ENCODE measurements at places on chromosomes 1 and 21.

- peak; percentile 42 for DNase-seq
Observed at GRCh38 chr1:169484683-169485430, 887 bp downstream of the SLC19A2 start.

DNA sequence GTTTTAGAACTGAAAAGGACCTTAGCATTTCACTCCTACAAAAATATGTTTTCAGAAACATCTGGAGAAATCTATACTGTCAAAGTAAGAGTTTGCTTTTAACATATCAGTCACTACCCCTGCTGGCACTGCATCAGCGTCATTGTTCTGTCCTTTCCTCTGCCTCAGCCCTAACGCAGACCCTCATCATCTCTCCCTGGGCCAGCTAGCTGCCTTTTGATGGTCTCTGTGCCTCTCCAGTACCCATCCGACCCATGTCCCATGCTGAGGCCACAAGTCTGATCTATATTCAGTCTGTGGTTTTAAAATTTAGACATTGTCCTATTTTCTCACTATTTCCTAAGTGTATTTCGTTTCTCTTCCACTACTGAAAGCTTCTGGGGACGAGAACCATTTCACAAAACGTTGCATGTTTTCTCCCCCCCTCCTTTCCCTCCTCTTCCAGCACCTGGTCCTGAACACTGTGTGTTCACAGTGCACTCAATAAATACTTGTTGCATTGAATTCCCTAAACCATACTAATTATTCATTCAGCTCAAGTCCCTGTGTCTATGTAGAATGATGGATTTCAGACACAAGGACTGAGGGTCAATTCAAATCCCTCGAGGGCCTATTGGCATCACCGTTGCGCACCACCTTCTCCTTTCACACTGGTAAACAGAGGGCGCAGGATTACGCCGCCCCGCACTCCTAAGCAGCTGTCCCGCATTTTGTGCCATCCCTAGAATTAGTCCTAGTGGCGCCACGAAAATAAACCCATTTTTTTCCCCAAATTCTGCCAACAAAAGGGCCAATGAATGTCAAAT is 53.4 kb downstream of the CD2 start:
- DNase-seq = peak; percentile 59

GRCh38 chr1:229148743-229149142 is 122.2 kb upstream of the RAB4A start:
- no peak for DNase-seq

DNA sequence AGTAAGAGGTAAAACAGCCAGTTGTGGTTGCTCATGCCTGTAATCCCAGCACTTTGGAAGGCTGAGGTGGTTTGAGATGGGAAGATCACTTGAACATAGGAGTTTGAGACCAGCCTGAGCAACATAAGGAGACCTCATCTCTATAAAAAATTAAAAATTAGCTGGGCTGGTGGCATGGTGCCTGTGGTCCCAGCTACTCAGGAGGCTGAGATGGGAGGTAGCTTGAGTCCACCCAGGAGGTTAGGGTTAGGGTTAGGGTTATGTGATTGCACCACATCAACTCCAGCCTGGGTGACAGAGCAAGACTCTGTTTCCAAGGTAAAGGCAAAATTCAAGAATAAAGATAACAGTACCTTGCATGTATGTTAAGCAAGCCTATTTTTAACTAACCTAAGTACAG is 3.5 kb downstream of the SAMSN1 start:
- DNase-seq = no peak

- DNase-seq = peak; percentile 74
Observed at GRCh38 chr1:151196292-151196800, 2.0 kb upstream of the PIP5K1A start.

GRCh38 chr21:38955495-38955894 is 149.8 kb downstream of the ETS2 start:
- no peak for DNase-seq

- no peak for DNase-seq
Observed at GRCh38 chr1:80542231-80542630, 1258.5 kb upstream of the ADGRL2 start.

- peak; percentile 14 for DNase-seq
Observed at GRCh38 chr1:3069491-3070308, 697 bp downstream of the PRDM16 start.

- no peak for DNase-seq
Observed at GRCh38 chr1:41169066-41169798, 72.9 kb downstream of the SCMH1 start.

GRCh38 chr1:230790026-230790425 is 42.8 kb downstream of the CAPN9 start:
- no peak for DNase-seq

DNA sequence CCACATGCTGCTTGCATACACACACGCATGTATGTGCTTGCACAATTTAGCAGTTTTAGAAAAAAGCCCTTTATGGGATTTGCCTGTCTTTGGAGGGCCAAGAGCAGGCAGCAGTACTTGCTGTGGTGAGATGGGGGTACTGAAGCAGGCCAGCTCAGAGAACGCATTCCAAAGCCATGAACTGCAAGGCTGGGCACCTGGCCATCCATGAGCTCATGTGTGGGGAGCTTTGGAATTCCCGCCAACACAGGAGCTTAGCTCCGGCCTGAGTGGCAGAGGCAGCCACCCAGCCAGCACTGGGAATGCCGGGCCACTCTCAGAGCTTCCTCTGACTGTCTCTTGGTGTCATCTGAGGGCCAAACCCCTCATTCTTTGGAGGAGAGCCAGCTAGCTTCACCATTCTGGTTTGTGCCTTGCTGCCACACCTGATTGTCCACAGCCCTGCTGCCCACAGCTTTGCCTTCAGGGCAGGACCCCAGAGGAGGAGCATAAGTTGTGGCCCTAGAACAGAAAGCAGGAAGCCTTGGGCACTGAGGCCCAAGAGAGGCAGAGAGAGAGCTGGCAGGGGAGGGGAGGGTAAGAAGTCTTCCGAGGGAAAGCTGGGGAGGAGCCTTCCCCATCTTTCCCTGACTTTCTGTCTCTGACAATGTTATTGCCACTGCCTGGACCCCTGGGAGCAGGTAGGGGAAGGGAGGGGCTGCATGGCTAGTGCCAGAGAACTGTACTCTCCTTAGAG is 92.1 kb upstream of the POU3F1 start:
- DNase-seq = no peak

DNA sequence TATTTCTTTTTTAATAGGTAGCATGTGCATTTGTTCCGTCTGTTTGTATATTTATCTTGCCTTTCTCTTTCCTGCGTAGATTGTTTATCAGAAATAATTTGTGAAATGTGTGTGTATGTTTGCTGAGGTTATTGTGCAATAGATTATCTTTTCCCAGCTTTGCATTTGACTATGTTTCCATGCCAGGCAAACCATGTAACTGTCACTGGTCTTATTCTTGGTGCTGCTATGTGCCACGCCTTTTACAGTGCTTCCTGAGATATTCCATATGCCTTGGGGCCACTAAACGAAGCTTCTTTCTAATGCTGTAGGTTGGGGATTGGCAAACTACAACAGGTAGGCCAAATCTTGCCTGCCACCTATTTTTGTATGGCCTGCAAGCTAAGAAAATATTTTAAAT is 598.8 kb downstream of the PLPP3 start:
- DNase-seq = no peak

- no peak for DNase-seq
Observed at GRCh38 chr1:205162301-205162700, 40.5 kb upstream of the RBBP5 start.

DNA sequence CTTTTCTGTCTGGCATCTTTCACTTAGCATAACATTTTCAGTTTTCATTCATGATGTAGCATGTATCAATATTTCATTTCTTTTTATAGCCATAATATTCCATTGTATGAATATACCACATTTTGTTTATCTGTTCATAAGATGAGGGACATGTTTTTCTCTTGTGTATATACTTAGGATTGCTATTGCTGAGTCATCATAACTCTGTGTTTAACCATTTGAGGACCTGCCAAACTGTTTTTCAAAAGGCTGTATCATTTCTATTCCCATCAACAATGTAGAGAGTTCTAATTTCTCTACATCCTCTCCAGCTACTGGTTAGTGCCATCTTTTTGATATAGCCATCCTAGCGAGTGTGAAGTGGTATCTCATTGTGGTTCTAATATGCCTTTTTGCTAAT is 26.2 kb downstream of the MPZL1 start:
- DNase-seq = no peak

GRCh38 chr1:18722270-18722669 is 91.6 kb downstream of the PAX7 start:
- no peak for DNase-seq

- no peak for DNase-seq
Observed at GRCh38 chr1:8985915-8986813, 40.1 kb downstream of the SLC2A7 start.

DNA sequence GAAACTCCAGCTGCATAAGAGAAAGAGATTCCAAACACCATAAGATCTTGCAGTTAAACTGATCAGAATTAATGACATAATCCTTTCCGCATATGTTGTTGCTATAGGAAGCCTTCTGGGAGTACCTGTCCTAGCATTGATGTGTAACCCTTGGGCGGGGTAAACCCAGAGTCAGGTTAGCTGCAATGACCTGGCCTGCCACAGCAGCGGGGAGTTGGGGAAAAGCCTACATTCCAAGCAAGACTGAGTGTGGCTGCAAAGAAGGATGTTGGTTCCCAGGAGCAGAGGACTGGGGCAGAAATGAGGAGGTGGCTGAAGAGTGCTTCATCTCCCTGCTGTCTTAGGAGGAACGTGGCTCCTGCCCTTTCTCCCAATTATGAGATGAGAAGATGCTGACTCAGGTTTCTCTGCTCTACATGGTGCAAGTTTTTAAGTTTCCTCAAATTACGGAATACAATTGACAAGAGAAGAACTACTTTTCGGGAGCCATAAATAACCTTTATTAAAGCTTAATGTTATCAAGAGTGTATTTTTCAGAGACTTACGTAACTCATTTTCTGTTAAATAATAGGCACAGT is 142.1 kb downstream of the RYR2 start:
- no peak for DNase-seq

DNA sequence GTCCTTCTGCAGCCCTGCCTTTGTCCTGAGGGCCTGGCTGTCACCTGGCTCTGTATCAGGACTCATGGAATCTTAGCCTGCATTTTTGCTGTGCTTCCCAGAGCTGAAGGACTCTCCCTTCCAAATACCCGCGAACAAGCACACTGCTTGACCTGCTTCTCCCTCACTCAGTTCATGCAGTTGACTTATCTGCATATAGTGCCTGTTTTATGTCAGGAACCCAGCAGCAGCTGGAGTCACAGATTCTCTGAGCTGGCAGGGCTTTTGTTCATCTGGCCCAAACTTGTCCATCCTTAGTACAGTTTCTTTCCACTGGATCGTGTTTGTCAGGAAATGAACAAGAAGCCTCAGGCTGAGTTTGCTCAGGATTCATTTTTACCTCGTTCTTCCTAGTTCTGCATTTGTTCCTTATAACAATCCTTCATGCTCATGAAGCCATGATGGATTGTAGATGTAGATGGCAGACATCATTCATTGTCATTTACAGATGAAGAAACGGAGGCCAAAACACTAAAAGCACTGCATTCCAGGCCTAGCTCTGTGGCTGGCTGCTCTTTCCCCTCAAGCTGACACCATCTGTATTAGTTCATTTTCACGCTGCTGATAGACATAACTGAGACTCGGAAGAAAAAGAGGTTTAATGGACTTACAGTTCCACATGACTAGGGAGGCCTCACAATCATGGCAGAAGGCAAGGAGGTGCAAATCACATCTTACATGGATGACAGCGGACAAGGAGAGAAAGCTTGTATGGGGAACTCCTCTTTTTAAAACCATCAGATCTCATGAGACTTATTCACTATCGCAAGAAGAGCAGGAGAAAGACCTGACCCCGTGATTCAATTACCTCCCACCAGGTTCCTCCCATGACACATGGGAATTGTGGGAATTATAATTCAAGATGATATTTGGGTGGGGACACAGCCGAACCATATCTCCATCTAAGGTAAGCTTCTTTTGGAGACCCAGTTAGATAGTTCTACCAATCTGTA is 150.9 kb downstream of the HIVEP3 start:
- DNase-seq = no peak

GRCh38 chr1:223126741-223127140 is 16.3 kb downstream of the TLR5 start:
- DNase-seq = no peak

DNA sequence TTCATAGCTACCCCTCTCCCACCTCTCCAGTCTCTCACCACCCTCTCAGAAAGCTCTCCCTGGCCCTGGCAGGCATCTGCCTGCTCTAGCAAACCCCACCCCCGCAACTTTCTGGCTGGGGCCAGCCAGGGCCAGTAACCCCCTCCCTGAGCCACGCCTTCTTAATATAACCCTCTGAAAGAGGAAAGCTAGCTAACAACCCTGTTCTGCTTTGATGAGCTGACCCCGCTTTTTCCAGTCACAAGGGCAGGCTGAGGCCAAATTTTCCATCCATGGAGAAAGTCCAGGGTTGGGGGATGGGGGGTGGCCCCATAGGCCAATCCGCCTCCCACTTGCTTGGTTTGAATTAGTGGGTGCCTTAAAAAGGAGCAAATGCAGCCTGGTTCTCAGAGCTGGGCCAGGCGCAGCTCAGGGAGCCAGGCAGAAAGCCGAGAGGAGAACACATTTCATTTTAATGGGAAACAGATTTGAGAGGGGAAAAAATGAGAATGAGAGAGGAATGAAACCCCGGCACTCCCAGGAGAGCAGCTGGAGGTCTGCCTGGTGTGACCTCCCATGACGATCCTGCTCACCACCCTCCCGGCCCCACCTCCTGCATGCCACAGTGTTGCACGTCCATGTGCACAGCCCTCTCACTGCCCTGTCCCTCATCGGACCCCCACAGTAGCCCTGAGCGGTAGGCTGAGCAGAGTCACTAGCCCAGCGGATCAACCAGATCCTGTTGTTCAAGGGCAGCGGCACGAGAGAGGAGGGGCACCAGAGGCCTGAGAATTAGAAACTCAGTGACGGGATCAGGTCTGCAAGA is 62.3 kb downstream of the OPTC start:
- no peak for DNase-seq

- no peak for DNase-seq
Observed at GRCh38 chr1:201088901-201089525, 23.2 kb downstream of the CACNA1S start.

GRCh38 chr1:216888731-216889130 is 165.5 kb upstream of the ESRRG start:
- no peak for DNase-seq

DNA sequence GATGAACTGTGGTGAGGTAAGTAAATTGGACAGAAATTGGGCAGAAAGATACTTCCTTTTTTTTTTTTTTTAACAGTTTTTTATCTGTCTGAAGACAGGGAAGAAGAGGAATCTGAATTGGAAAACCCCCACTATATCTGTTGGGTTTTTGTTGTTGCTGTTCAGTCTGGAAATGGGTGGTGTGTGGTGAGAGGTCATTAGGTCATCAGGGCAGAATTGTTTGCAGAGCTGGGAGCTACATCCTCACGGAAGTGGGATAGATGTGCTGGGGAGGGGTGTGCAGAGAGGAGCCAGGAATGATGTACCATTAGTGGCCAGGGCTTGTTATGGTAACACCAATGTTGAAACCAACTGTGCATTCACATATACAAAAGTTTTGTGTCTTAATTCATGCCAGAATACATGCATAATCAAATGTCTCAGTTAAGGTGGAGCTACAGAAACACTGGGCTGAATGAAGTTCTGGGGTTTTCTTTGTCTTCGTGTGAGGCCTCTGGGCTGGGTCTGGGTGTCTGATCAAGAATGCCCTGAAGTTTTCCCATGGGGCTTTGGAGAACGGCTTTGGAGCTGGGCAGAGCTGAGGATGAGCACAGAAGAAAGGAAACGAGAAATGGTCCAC is 12.4 kb downstream of the USP25 start:
- no peak for DNase-seq

GRCh38 chr1:64608005-64608650 is 136.7 kb upstream of the RAVER2 start:
- DNase-seq = no peak
